ENCODE measurements at places on chromosomes 7 and 10. TPM values are rescaled to one million over a fixed set of nuclear protein-coding genes. Genes with fewer than 3 reads are reported as not detected.

CPA5 gene
- not detected for total RNA-seq

COL1A2 gene
- 321 TPM for total RNA-seq

CUZD1 gene
- 0.78 TPM for total RNA-seq

MCM10 gene
- 0.78 TPM for total RNA-seq

HSPA12A gene
- 7.4 TPM for total RNA-seq

DNA sequence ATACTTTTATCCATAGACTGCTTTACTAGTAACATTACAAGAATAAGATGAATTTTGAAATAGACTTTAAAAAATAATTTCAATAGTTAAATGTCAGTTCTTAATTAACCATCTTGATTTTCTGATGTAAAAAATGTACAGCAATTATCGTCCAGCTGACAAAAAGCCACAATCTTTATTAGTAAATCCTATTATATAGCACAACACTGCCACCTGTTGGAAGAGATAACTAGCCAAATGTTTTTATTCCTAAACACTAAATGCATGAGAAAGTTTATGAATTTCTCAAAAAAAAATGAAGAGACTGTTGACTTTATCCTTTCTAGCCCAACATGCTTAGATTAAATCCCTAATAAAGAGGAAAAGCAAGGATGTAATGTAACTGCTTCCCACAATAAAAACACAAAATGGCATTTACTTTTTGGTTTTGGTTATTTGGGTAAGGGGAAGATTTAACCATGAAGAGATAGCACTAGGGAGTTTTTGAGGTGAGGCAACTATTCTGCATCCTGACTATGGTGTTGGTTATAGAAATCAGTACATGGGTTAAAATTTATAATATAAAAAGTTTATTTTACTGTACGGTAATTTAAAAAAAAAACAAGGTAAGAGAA lies 8.0 kb downstream of the COA1 start:
- H3K4me1 ChIP-seq: no peaks in the 10 kb centered on the region
- H3K27me3 ChIP-seq: no peaks in the 10 kb centered on the region
- H3K27ac ChIP-seq: no peak overlapping the region
- H3K4me3 ChIP-seq: no peak overlapping the region
- no peak for DNase-seq

- H3K27ac ChIP-seq: peak overlapping the region; percentile 85
- DNase-seq: peak; percentile 54
Measured at GRCh38 chr10:119268871-119269506, 61.6 kb downstream of the GRK5 start.

- DNase-seq: no peak
- H3K4me3 ChIP-seq: no peak overlapping the region
- no peaks in the 10 kb centered on the region for H3K27me3 ChIP-seq
- H3K4me1 ChIP-seq: no peaks in the 10 kb centered on the region
Measured at GRCh38 chr7:5296611-5297226, 14.0 kb downstream of the SLC29A4 start.

DNA sequence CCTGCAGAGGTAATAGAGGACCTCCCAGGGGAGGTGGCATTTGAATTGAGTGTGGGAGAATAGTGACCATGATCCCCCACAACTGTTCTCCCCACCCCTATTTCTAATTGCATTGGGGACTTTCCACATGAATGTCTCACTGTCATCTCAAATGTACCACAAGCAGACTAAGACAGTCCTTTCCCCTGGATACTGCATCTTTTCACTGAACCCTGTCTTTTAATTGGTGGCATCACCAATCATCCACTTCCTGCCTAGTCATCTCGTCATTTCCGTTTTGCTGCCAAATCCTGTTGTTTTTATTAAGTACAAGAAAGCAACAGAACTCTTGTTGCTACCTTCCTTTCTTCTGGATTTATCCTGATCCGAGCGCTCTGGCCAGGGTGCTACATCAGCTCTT lies 120.3 kb downstream of the NRP1 start:
- peaks cover 52% of the 10 kb centered on the region for H3K36me3 ChIP-seq
- no peak for DNase-seq
- H3K4me3 ChIP-seq: no peak overlapping the region

GRCh38 chr10:97724341-97724941 lies 10.9 kb downstream of the MARVELD1 start:
- no peaks in the 10 kb centered on the region for H3K27me3 ChIP-seq
- no peak overlapping the region for H3K27ac ChIP-seq
- no peak for DNase-seq
- no peaks in the 10 kb centered on the region for H3K36me3 ChIP-seq
- no peak overlapping the region for H3K4me3 ChIP-seq
- H3K4me1 ChIP-seq: peaks cover 6% of the 10 kb centered on the region

- no peaks in the 10 kb centered on the region for H3K27me3 ChIP-seq
- H3K4me1 ChIP-seq: peaks cover 15% of the 10 kb centered on the region
- peaks cover 37% of the 10 kb centered on the region for H3K36me3 ChIP-seq
- H3K4me3 ChIP-seq: peak overlapping the region; percentile 97
- DNase-seq: no peak
Measured at GRCh38 chr10:100528123-100528886, 1.4 kb downstream of the NDUFB8 start.

DNA sequence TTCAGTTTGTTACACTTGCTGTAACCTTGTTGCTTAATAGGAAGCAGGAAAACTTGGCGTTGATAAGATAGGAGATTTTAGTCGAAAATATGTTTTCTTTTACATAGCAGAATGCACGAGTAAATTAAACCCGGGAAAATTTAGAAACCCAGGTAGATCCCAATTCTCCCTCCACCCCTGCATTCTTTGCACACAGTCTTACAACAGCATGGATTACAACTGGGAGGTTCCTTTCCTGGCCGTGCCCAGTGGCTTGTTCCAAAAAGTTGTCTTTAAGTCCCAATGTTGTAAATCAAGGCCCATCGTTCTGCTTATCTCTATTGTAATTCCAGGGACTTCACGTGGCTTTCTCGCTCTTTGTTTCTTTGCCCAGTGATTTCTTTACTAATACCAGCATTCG lies 1.1 kb upstream of the DPY19L1 start:
- H3K27ac ChIP-seq: peak overlapping the region; percentile 81
- H3K4me1 ChIP-seq: peaks cover 28% of the 10 kb centered on the region
- no peak for DNase-seq
- no peaks in the 10 kb centered on the region for H3K27me3 ChIP-seq
- peak overlapping the region; percentile 61 for H3K4me3 ChIP-seq

- DNase-seq: no peak
- no peaks in the 10 kb centered on the region for H3K27me3 ChIP-seq
- H3K4me3 ChIP-seq: no peak overlapping the region
- H3K27ac ChIP-seq: no peak overlapping the region
Measured at GRCh38 chr7:156842740-156843140, 50.2 kb downstream of the LMBR1 start.
